Psoas muscle (tissue), 8 donors: ENCODE measurements at places on chromosomes 4 and X. TPM values are rescaled to one million over a fixed set of nuclear protein-coding genes. Genes with fewer than 3 reads are reported as not detected.

The CSTF2 gene
- 6.8 TPM for total RNA-seq

DNA sequence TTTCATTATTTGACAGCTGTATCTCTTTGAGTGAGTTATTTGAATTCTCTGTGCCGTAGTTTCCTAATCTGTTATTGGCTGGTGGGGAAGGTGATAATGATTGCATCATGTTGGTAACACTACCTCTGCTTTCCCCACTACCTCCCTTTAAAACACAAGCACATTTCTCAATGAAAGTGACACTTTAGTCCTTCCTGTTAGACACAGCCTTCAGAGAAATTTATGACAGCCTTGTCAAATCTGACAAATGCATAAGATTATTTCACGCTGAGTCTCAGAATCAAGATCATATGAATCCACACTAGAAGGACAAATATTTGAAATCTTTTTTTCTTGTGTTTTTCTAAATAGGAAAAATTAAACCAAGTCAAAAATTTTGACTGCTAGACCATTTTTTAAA is 896.1 kb downstream of the CENPC start:
- no peak for DNase-seq

DNA sequence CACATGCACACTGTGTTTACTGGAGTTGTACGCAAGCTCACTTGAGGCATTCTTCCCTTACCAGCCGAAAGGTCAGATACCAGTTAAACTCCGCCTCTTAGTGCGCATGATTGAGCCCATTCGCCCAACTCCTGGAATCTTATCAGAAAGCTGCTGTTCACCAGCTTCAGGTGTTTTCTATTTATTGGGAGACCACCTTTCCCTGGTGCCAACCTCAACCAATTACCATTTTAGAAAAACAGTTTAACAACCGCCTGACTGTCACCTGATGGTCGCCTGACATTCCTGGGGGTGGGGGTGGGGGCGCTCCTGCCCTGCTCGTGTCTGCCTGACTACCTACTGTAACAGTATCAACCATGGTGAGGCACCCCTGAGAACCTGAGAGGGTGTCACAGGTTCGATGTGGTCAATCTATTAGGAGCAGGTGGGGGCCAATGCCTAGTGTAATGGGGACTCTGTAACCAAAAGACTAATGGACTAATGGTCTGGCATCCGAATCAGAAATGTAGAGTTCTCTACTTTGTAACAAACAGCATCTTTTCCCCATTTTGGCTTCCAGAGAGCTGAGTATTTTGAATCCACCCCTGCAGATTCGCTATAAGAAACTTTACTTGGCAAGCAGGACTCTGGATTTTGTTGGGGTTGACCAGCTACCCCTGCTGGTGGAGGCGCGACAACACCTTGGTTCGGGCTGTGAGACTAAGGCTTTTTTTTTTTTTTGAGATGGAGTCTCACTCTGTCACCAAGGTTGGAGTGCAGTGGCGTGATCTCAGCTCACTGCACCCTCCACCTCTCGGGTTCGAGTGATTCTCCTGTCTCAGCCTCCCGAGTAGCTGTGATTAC is 58.2 kb upstream of the ZNF157 start:
- no peak for DNase-seq

The PRRG3 gene
- 1.7 TPM for total RNA-seq

GRCh38 chr4:103424853-103425252 is 226.7 kb upstream of the CENPE start:
- no peak for DNase-seq

DNA sequence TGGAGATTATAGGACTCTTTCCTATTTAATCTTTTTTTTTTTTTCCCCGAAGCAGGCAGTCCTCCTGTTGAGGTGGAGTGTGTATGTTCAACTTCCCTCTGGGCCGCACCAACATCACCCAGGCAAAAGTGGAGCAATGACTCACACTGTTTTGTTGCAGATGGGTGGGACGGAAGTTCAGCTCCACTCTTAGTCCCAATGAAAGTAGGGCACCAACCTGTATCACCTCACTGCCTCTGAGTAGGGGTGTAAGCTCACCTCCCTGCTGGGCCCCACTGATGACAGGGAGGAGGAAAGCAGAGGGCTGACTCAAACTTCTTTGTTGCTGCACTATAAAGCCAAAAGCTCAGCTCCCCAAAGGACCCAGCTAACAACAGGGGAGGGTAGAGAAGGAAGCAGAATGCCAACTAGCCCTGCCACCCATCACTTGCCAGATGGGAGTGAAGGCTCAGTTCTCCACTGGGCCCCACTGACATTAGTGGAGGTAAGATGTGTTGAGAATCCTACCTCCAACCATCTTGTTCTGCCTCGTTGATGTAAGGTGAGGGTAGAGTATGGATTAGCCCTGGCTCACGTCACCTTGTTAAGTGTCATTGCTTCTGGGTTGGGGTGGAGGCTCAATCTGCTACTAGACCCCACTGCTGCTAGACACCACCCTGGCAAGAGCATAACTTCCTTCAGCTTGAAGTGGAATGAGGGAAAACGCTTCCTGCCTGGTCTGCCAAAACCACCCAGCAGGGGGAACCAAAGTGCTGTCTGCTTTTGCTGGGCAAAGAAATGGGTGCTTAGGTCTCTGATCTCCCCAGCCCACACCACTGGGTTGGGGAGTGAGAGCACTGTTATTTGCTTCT is 14.1 kb downstream of the RPS6KA3 start:
- peak; percentile 45 for DNase-seq

- no peak for DNase-seq
Observed at GRCh38 chr4:39687014-39687413, 10.9 kb upstream of the UBE2K start.

DNA sequence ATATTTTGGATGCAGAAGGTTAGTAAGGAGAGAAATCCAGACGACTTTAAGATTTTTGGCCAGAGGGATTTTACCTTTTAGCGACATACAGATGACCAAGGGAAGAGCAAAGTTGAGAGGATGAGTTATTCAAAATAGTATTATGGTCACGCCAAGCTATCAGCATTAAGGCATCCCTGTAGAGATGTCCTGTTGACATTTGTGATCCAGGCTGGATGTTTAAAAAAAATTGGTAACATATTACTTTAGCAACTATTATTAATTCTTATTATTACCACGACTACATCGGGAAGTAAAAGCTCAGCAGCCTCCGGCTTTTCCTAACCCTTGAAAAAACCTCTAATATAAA is 562 bp upstream of the OSTC start:
- DNase-seq = no peak

GRCh38 chr4:79620617-79621016 is 212.6 kb upstream of the GK2 start:
- no peak for DNase-seq

GRCh38 chrX:2159393-2159792 is 341.4 kb downstream of the DHRSX start:
- DNase-seq = no peak

GRCh38 chr4:118774321-118774720 is 61.6 kb downstream of the SEC24D start:
- no peak for DNase-seq

DNA sequence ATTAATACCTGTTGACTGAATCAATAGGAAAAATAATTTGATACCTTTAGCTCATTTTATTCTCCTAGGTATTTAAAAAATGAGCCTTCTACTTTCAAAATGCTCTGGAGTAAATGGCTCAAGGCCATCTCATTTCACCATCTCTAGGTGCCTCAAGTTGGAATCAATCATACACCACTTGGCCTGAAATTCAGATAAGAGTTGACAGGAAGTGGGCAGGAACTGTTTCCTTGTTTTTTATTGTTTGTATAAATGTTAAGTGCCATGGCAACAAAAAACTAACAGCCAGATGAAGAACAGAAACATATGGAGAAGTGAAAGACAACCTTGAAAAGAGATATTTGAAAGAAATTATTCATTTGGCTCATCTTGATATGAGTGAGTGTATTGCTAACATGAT is 12.4 kb downstream of the LIMCH1 start:
- no peak for DNase-seq

The DRD5 gene
- not detected for total RNA-seq

The PAGE2B gene
- total RNA-seq = not detected

GRCh38 chr4:145099653-145100052 is 1.5 kb downstream of the ABCE1 start:
- no peak for DNase-seq

GRCh38 chrX:10140264-10140663 is 16.5 kb upstream of the CLCN4 start:
- no peak for DNase-seq

DNA sequence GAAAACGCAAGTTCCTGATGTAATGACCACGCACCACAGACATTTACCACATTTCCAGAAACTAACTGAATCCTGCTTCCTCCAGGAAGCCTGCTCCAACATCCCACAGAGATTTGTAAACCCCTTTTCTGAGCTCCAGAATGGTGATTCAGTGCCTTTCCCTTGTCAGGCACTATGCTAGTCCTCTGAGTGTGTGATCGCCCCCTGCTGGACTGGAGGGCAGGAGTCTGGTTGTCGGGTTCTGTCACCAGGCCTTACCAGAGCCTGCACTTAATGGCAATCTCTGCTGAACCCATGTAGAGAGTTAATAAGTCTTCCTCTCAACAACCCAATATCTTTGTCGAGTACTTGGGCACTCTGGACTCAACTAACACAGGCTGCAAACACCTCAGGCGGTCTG is 14.5 kb upstream of the KDM5C start:
- no peak for DNase-seq

DNA sequence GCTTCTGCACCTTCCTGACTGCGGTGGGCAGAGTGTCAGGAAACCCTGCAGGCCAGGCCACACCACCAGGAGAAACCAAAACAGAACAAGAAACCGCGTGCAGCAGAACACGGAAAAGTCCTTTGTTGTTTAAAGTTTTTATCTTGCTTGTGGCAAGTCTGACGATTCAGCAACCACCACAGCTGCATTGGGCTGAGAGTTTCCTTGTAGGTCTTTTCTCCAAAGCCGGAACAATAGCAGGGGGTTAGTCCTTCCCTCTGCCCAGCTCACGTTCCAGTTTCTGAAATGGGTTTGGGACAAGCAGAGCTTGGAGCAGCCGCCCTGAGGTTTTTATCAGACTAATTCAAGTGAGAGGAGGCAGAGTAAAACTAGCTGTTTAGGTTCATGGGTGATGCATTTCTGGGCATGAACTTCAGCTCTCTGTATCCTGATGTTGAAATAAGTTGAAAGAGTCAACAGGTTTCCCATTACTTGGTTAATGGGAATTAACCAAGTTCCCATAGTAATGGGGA is 216.9 kb downstream of the PTTG2 start:
- no peak for DNase-seq

GRCh38 chr4:153704522-153704921 is 20.4 kb downstream of the TLR2 start:
- no peak for DNase-seq

The REPS2 gene
- 2.3 TPM for total RNA-seq

DNA sequence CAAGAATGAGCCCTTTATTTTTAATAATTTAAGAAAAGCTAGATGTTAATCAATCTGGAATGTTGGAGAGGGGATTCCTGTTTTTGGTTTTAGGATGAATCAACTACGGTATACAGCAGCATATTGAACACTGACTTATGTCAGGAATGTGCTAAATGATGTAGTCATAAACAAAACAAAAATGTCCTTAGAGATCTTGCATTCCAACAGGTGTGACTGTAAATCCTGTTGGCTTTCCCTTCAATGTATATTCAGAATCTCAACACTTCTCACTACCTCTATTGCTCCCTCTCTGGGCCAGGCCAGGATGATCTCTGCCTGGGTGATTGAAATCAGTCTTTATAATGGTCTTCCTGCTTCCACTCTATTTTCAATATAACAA is 37.8 kb upstream of the BDH2 start:
- no peak for DNase-seq

The PPM1K gene
- total RNA-seq = 4.5 TPM

The SH2D1A gene
- not detected for total RNA-seq

DNA sequence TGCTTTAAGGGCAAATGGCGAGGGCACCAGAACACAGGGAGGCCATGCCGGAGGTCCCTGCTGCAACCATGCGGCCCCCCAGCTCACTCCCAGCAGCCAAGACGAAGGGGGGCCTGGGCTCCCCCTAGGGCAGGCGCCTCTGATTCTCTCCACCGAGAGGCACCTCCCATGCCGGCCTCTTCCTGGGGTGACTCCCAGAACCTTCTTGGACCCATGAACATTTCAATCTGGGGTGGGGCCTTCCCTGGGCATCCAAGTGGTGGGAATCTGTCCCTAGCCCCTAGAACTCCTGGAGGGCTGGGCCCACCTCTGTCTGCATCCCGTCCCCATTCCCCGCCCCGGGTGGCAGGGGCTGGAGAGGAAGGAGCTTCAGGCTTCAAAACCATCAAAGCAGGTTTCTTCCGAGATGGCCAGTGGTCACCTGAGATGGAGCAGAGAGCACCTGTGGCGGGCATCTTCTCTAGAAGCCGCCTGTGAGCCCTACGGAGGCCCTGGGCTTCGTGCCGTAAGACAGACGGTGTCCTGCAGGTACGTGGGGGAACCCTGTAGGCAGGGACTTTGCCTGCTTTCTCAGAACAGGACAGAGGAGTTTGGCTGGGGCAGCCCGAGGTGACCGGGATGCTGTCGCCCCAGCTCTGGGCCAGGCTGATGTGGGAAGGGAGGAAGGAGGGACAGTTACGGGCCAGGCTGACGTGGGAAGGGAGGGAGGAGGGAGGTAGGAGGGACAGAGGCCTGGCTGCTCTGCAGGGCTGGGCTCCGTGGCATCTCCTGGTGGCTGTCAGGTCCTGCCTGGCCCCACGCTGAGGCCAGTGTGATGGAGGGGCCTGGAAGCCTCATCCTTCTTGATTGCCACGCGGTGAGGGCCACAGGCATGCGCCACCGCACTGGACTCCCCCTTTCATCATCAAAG is 6.8 kb upstream of the SLC25A6 start:
- peak; percentile 18 for DNase-seq

DNA sequence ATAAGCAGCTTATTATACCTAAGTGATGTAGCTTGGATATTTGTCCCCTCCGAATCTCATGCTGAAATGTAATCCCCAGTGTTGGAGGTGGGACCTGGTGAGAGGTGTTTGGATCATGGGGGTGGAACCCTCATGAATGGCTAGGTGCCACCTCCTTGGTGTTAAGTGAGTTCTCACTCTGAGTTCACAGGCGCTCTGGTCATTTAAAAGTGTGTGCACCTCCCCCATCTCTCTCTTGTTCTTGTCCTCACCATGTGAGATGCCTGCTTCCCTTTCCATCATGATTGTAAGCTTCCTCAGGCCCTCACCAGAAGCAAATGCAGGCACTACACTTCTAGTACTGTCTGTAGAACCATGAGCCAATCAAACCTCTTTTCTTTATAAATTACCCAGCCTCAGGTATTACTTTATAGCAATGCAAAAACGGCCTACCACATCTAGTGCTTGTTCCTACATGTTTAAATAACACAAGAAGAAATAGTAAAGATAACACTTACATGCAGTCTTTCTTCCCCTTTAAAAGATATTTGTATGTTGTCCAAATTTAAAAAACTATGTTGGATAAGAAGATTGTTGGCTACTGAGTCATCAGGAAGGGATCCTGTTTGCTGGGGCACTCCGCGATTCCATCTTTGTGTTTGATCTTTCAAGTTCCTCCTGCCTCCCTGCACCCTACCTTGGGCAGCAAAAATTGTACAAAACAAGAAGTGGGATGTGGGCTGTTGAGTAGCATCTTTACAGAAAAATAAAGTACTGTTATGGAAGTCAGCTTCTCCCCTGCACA is 29.7 kb downstream of the PPP1R2C start:
- DNase-seq = no peak
